H9 (cell line): ENCODE measurements at places on chromosomes 4 and X. TPM values are rescaled to one million over a fixed set of nuclear protein-coding genes. Genes with fewer than 3 reads are reported as not detected.
A peak's percentile ranks its signal among the peaks of the same experiment; 100 is the strongest.

- no peak overlapping the region for H3K27ac ChIP-seq
- no peaks in the 10 kb centered on the region; the same call in 1 of the 2 replicates for H3K4me1 ChIP-seq
- no peaks in the 10 kb centered on the region for H3K36me3 ChIP-seq
- H3K4me3 ChIP-seq: no peak overlapping the region
These were observed 665.6 kb upstream of the CPEB2 start for GRCh38 chr4:14336656-14337055.

DNA sequence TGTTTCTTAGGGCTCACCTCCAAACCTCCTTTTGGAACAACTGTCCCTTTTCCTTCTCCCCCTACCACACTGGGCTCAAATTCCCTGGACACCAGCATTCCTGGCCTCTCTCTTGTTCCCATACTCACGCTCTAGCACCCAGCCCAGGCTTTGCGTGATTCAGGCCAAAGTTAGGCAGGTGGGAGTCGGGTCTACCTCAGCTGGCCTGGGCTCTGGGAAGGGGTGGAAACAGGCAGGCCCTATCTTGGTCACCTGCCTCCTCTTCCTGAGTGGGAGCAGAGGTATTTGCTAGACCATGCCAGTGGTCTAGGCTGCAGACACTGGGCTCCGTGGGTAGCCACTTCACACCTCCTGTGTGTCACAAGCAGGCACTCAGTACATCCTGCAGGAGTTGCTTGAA lies 211.1 kb upstream of the MAMLD1 start:
- no peak for DNase-seq
- no peaks in the 10 kb centered on the region for H3K4me1 ChIP-seq
- no peaks in the 10 kb centered on the region for H3K27me3 ChIP-seq
- H3K36me3 ChIP-seq: 0 out of 2 replicates have a peak, but pooled peaks cover 2% of the 10 kb centered on the region
- H3K27ac ChIP-seq: no peak overlapping the region
- H3K4me3 ChIP-seq: no peak overlapping the region

GRCh38 chr4:138774940-138775339 lies 240.6 kb upstream of the NOCT start:
- no peaks in the 10 kb centered on the region for H3K36me3 ChIP-seq
- no peak for DNase-seq
- no peaks in the 10 kb centered on the region for H3K27me3 ChIP-seq
- no peak overlapping the region for H3K27ac ChIP-seq
- no peak overlapping the region for H3K4me3 ChIP-seq
- H3K4me1 ChIP-seq: no peaks in the 10 kb centered on the region

- no peaks in the 10 kb centered on the region for H3K4me1 ChIP-seq
- DNase-seq: no peak
- H3K27ac ChIP-seq: no peak overlapping the region
- no peaks in the 10 kb centered on the region for H3K36me3 ChIP-seq
These were observed 76.5 kb downstream of the RASGEF1B start for GRCh38 chr4:81395239-81395638.

The SLIT2 gene
- 1.3 and 1.5 TPM in 2 replicates for total RNA-seq

DNA sequence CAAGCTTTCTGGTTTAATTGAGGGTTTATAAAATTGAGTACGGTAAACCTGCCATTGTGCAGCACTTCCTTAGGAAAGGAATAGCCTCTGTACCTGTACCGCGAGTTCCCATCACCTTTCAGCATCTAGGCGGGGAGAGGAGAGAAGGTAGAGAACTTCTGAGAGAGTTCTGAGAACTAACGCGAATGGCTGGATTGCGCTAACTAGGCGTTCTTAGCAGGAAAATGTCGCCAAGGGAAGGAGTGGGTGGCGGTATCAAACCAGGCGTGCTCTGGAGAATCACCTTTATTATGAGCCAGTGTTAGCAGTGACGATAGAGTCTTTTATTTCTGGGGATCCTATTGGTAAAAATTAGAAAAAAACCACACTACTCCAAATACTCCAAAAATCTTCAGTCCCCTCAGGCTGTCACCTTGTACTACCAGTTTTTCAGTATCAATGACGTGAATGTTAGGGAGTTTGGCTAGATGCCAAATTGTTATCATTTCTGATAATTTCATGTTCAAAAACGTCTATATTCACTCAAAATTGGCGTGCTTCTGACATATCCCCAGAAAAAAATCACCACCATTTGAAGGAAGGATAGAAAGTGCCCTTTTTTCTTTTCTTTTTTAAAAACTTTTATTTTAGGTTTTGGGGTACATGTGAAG lies 1.4 kb downstream of the UGT8 start:
- no peak overlapping the region for H3K27ac ChIP-seq
- H3K4me3 ChIP-seq: peak overlapping the region; percentile 86
- H3K27me3 ChIP-seq: no peaks in the 10 kb centered on the region
- peaks cover 3% of the 10 kb centered on the region; the same call in 1 of the 2 replicates for H3K4me1 ChIP-seq
- H3K36me3 ChIP-seq: peaks cover 11% of the 10 kb centered on the region

The FAM241A gene
- 0.09 and 0.13 TPM in 2 replicates for total RNA-seq

DNA sequence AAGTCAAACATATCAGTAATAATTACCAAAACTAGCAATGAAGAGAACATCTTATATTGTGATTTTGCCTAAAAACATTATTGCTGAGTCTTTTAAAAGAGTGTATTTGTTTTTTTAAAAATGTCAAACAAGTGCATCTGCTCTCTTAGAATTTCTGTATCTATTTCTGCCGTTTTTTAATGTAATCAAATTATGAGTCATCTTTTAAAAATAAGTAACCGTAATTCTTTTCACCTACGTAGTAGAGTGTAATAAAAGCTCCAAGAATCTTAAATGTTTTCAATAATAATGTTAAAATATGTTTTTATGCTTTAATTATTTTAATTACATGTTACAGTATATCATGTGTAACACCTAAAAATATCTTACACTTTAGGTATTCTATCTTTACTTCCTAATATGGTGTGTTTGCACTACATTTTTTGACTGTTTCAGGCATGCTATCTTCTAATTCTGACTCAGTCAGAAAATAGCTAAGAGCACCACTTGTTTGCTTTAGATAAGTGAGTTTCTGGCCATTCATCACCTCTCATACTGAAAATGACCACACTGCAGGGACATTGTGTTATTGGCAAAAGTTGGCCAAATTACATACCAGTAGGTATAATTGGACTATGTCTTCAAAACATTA lies 368.5 kb downstream of the PCDH7 start:
- no peak for DNase-seq
- H3K27ac ChIP-seq: no peak overlapping the region
- H3K4me3 ChIP-seq: no peak overlapping the region
- H3K27me3 ChIP-seq: no peaks in the 10 kb centered on the region
- H3K36me3 ChIP-seq: no peaks in the 10 kb centered on the region; the same call in 2 of the 3 replicates

The PHEX gene
- total RNA-seq: 0.11 and 0.15 TPM in 2 replicates

GRCh38 chr4:156971676-156972378 lies at the start of gene PDGFC:
Gene PDGFC, minus strand, starts transcription at chr4:156971799. Its CDS starts 896 bp downstream, at chr4:156970903.
- no peaks in the 10 kb centered on the region for H3K36me3 ChIP-seq
- peak within 1 kb of the TSS; percentile 94 for H3K4me3 ChIP-seq
- H3K27ac ChIP-seq: no peak within 1 kb of the TSS
- DNase-seq: peak; percentile 85
- 0 out of 2 replicates have a peak, but pooled peaks cover 4% of the 10 kb centered on the region for H3K4me1 ChIP-seq

The EVC2 gene
- 7.1 and 7.8 TPM in 2 replicates for total RNA-seq

GRCh38 chr4:146061610-146062334 lies 113.7 kb upstream of the LSM6 start:
- H3K27ac ChIP-seq: no peak overlapping the region
- no peaks in the 10 kb centered on the region for H3K36me3 ChIP-seq
- peaks cover 9% of the 10 kb centered on the region; the same call in 1 of the 2 replicates for H3K4me1 ChIP-seq
- no peak for DNase-seq
- no peak overlapping the region for H3K4me3 ChIP-seq
- H3K27me3 ChIP-seq: no peaks in the 10 kb centered on the region

DNA sequence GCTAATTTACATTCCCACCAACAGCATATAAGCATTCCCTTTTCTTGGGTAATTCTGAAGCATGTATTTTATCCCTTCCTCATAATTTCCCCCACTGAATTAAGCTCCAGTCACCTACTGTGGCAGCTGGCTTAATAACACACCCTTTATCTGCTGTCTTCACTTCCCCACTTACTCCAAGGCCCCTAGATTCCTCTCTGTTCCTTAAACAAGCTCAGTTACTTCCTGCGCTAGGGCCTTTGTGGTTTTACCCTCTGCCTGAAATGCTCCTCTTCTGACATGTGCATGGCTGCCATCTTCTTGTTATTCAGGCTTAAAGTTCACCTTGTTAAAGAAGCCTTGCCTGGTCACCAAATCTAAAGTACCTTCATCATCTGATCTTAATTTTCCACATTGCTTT lies 47.2 kb upstream of the RPS6KA3 start:
- H3K4me1 ChIP-seq: no peaks in the 10 kb centered on the region
- no peak for DNase-seq
- H3K36me3 ChIP-seq: no peaks in the 10 kb centered on the region
- H3K4me3 ChIP-seq: no peak overlapping the region
- no peak overlapping the region for H3K27ac ChIP-seq

The ETDA gene
- not detected in 2 replicates for total RNA-seq

The UCP1 gene
- not detected in 2 replicates for total RNA-seq

GRCh38 chr4:100708776-100709175 lies 191.0 kb upstream of the EMCN start:
- no peak for DNase-seq
- no peaks in the 10 kb centered on the region for H3K27me3 ChIP-seq
- no peaks in the 10 kb centered on the region for H3K4me1 ChIP-seq
- no peak overlapping the region for H3K27ac ChIP-seq

The MAGEA9B gene
- total RNA-seq: 0.31 TPM in 1 of 2 replicates, not detected in the other

DNA sequence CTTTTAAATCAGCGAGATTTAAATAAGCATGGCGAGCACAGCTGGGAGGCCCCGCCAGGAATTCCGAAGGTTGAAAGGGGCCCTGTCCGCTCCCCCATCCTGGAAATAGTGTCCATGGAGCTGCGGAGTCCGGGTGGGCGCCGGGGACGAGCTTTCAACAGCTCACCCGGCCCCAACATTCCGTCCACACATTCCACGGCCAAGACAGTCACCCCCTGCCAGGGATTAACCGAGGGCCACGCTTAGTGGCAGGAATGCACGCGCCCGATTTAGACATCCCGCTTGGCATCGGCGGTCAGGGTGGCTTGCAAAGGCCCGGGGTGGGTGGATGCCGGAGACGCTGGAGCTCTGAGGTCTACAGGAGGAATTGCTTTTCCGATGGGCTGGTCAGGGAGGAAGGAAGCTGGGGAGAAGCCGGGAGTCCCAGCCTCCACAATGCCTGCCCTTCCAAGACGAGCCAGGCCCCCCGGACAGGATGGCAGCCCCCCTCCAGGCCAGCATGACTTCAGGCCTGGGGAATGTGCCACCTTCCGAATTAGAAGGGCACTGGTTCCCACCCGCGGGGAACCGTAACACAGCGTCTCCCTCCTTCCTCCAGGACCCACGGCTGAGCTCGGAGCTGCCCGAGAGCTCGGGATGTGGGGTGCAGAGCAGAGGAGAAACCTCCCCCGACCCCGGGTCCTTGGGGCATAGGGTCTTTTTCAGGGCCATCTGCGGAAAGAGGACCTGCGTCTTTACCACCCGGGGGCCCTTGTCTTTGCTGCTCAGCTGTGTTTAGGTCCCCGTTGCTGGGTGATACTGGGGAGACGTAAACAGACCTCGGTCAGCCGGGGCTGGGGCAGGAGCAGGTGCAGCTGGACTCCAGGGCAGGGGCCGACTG lies 26.9 kb upstream of the PPP2R3B start:
- H3K27ac ChIP-seq: no peak overlapping the region
- peak; percentile 71 for DNase-seq
- peaks cover 12% of the 10 kb centered on the region for H3K36me3 ChIP-seq
- H3K27me3 ChIP-seq: no peaks in the 10 kb centered on the region

DNA sequence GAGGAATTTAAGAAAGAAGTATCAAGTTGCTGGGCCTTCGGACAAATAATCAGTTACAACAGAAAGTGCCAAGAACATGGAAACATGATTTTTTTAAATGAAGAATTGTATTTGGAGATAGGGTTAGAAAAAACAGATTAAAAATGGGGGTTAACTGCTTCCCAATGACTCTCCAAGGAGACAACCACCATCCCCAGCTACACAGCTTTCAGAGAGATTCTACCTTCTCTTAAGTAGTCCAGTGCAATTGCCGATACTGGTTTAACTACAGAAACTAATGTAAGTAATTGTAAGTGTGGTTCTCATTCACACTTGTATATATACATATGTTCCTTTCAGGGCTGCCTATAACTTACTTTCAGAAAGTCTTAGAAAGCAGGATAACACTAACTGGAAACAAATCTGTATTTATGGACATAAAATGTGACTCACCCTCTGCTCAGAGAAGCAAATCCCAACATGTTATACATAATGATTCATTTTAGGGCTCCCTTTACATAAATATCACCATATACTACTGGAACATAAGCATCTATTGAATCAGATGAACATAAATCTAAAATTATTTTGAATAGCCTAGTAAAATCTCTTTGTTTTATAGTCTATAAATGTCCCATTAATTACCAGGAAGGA lies 248.9 kb upstream of the UGT8 start:
- DNase-seq: no peak
- no peak overlapping the region for H3K4me3 ChIP-seq
- no peaks in the 10 kb centered on the region for H3K27me3 ChIP-seq

DNA sequence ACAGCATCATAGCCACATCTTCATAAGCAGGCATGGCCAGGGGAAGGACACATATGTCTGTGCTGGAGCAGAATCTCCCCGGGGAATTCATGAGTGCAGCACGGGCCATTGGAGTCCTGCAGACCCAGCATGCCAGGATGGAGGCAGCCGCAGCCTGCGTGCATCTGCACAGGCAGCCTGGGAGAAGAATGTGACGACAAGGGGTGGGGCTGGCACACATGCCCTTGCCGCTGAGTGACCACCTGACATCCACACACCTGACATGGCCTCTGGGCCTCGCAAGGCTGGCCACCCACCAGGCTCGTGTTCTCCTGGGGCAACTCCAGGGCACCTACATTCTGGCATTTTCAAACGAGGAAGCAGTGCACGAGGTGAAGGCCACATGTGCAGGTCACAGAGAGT lies 66.2 kb upstream of the AFAP1 start:
- DNase-seq: no peak
- no peaks in the 10 kb centered on the region for H3K27me3 ChIP-seq
- H3K4me1 ChIP-seq: no peaks in the 10 kb centered on the region
- H3K36me3 ChIP-seq: no peaks in the 10 kb centered on the region
- no peak overlapping the region for H3K27ac ChIP-seq

The HSD17B11 gene
- 7.9 and 8.8 TPM in 2 replicates for total RNA-seq

DNA sequence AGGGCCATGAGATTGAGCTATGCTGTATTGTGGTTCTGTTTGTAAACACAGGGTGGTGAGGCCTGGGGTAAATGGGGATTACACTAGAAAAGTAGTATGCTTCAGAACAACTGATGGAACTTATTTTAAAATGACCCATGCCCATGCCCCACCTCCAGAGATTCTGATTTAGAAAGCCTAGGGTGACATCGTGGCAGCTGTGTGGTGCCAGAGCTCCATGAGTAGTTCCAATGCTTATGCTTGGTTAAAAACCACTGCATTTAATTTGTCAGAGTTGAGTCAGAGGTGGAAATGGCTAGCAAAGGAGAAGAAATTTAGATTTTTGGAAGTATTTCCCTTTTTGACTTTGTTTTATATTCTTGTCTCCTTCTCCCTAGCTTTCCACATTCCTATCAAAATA lies 63.4 kb upstream of the PDE5A start:
- DNase-seq: no peak
- peaks cover 12% of the 10 kb centered on the region; the same call in 2 of the 3 replicates for H3K36me3 ChIP-seq
- H3K27ac ChIP-seq: no peak overlapping the region
- no peak overlapping the region for H3K4me3 ChIP-seq

- no peak overlapping the region for H3K27ac ChIP-seq
- H3K27me3 ChIP-seq: no peaks in the 10 kb centered on the region
- DNase-seq: no peak
- peaks cover 2% of the 10 kb centered on the region; the same call in 1 of the 2 replicates for H3K4me1 ChIP-seq
- no peak overlapping the region for H3K4me3 ChIP-seq
These were observed 48.3 kb downstream of the ATXN3L start for GRCh38 chrX:13271511-13271910.

- no peaks in the 10 kb centered on the region; the same call in 1 of the 2 replicates for H3K4me1 ChIP-seq
- no peak overlapping the region for H3K27ac ChIP-seq
- no peak overlapping the region for H3K4me3 ChIP-seq
- no peak for DNase-seq
These were observed 25.0 kb upstream of the DGKK start for GRCh38 chrX:50495616-50496015.
